ENCODE measurements at places on chromosomes 6 and 20.

DNA sequence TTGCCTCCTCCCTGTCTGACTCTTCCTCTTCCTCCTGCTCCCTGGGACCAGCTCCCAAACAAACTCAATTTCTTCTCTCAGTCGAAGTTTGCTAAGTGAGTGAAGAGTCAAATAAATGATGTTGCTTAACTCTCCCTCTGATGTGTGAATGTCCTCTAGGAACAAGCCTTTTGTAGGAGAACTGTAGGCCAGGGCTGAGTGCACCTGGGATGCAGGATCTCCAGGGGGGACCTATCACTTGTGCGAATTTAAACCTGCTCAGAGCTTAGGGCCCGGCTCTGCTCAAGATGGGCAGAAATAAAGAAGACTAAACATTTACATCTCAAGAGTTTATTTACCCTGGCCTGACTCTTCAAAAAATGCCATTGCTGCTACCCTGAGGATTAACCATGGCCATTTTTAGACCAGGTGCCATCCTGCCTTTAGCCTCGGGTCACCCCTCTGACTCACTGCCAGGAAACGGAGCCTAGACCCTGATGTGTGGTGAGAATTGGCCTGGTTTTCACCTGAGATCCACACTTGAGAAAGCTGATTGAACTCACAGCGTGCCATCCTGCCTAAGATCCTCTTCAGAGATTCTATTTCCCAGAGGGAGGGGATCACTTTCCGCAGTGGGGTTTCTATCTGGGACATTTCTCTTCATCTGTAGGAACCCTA is 63.6 kb upstream of the CD93 start:
- DNase-seq, result no peak

DNA sequence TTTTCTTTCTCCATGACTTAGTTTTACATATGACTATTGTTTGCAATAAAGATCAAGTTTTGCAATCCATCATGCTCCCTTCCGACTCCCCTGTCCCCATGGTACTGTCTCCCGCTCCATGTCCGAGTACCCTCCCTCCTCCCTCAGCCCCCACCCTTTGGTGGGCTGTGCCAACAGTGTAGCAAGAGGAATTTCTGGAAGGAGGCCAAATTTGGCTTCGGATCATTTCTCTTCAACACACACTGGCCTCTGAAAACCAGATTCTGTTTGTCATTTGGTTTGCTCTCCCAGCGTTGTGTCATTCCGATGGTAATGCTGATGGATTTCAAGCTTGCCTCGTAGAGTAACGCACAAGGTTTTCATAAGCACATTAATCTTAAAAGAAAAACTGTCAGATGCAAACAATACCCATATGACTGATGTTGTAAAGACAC is 22.9 kb upstream of the PAX1 start:
- DNase-seq, result no peak

DNA sequence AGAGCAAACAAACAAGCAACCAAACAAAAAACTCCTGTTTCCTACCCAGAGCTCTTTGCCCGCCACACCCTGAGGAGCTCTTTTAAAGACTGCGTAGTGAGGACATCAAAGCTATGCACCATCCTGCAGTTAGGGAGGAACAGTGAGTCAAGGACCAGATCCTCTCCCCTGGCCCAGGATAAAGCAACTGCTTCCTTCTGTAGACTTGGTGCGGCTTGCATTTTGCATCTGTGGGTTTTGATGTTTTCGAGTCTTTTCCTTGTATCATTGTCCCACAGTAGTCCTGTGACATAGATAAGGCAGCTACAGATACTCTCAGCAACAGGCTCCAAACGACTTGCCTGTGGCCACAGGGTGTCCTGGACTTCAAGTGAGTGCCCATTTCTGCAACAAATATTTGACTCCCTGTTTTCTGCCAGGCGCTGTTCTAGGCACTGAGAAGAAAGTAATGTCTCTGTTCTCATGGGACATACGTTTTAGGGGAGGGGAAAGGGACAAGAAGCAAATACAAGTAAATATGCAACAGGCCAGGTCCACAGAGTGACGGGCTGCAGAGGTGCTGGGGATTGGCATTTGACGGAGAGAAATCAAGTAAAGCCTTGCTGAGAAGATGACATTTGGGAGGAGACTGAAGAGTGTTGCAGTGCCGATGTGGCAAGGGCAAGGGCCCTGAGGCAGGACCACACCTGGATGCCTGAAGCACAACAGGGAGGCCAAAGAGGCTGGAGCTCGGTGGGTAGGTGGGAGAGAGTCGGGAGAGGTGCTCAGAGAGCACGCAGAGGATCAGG is 35.9 kb upstream of the MAP3K4 start:
- DNase-seq, result no peak

GRCh38 chr6:79031821-79032590 is 46.0 kb downstream of the PHIP start:
- no peak for DNase-seq

- no peak for DNase-seq
These were observed 121.7 kb upstream of the MLIP start for GRCh38 chr6:53989504-53989903.

- DNase-seq, result no peak
These were observed 168.3 kb upstream of the THEMIS start for GRCh38 chr6:128069188-128069587.

- DNase-seq, result no peak
These were observed 5.2 kb downstream of the STX11 start for GRCh38 chr6:144155529-144155928.

DNA sequence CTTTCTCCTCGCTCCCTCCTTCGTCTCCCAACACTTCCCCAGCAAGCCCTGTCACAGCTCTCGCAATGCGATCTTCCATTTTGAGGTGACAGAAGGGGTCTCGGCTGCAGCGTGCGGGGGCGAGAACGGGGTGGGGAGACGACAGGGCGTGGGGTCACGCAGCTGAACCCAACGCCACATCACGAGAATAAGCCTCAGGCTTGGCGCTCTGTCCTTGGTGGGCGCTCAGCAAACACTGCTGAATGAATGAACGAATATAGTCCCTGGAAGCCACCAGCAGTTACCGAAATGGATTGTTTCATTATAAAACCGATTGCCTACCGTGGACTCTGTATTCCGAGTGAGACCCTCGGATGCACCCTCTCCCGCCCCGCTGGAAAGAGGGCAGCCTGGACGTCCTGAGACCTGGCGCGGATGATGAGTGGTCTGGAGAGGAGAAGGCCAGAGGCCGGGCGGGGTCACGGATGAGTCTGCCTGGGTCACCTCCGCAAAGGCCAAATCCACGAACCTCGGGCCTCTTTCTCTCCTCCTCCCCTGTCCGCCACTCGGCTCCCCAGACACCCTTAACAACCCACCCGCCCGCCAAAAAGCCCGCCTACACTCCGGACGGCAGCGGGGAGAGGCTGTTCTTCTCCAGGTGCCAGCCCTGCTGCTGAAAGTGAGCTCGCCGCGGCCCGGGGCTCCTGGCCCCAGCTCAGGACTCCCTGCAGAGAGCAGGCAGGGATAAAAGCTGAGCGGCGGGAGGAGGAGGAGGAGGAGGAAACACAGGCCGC is 3.7 kb downstream of the NRN1 start:
- DNase-seq, result no peak

DNA sequence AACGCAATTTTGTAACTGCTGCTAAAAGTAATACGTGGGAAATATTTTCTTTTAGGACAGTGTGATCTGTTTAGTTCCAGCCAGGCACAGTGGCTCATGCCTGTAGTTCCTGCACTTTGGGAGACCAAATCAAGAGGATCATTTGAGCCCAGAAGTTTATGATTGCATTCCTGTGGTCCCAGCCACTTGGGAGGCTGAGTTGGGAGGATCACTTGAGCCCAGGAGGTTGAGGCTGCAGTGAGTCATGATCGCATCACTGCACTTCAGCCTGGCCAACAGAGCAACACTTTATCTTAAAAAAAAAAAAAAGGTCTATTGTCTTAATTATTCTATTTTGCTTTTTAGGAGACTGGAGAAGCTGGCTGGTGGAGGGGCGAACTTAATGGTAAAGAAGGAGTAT is 101.5 kb downstream of the CD2AP start:
- no peak for DNase-seq

- DNase-seq, result no peak
These were observed 150.5 kb downstream of the TFAP2C start for GRCh38 chr20:56779452-56780143.

- DNase-seq, result no peak
These were observed 40.8 kb downstream of the DNAH8 start for GRCh38 chr6:38755874-38756273.

DNA sequence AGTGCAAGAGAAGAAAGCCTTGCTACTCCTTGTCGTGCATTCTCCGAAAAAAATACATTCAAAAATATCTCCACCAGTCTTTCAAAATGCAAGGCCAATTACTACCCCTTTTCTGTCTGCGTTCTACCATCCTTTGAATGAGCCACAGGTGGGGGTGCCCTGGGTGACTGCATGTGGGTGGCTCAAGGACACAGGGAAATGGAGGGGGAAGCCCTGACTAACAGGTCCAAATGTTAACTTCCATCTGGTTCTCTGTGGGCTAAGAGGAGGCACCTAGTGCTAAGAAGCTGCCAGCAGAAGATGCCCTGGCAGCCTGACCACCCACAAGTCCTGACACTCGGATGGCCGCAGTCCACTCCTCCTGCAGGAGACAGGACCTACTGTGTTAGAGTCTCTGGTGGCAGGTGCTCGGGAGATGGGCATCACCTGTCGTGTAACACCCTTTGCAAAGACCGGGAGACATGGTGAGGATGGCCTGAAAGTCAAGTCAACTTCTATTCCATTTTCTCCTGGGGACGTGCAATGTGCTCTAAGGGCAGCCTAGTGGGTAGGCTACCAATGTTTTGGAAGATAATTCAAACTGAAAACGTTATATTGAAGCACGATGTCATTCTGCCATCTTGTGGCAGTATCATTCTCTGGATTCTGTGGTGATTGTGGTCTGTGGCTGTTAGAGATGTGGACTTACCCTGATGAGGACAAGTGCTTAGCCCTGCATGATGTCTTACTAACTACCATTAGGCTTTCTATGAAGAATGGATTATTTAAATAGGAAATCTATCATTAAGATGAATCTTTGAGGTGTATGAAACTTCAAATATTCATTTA is 27.4 kb upstream of the IGF2R start:
- no peak for DNase-seq
